ENCODE measurements at places on chromosomes 1 and 21.

DNA sequence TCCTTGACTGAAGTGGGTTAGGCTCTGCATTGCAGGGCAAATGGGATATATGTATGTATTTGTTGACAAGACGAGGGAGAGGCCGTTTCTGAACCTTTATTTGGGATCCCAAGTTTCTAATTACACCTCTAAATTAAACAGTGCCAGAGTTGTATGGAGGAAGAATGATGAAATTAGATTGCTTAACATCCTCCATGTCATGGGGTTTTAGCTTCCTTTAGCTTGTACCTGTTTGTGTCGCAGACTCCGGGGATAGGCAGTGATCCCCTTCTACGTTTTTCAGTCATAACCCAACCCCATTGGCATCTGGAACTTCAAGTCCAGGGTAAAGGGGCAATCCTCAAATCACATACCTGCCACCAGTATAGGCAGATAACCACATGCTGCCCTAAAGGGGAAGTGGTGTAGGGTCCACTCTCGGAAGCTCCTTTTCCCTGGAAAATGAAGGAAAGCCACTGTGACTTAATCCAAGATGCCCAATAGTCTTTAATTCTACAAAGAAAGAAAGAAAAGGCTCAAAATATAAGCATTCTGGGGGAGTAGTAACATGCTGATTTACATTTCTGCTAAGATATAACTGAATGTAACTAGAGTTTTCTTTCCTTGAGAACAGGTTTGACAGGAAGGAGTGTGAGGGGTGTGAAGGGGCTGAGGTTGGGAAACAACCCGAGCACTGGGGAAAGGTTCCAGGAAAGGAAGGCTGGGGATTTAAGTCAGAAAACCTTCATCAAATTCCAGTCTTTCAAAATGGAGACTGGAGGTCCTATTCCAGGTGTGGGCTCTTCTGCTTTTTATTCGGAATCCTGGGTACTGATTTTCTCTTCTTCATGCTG is 77.6 kb downstream of the RGL1 start:
- DNase-seq = no peak

GRCh38 chr1:16612332-16613172 is 812 bp downstream of the NBPF1 start:
- DNase-seq = no peak

- no peak for DNase-seq
These were observed 3.6 kb upstream of the PRDM16 start for GRCh38 chr1:3065396-3065795.

DNA sequence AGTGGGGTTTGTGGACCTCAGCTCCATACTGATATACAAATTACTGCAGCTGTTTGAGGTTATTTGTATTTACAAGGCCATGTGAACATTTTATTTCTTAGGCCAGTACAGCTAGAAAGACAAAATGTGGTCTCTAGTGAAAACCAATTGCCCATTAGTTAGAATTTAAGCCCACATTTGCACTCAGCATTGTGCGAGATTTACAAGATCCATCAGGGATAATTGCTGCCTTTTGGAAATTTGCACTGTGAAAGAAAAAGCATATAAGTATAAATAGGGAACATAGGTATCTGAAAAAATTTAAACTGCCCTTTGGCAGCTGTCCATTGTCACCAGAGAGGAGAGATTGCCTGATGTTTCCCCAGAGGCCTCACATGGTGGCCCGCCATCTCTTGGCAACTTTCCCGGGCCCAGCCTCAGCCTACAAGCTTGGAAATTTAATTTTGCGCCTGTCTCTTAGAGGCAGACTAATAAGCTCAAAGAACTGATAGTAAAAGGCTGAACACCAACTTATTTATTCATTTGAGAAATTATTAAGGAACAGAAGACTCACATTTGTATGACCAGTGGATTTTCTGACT is 120.7 kb downstream of the MAP3K21 start:
- DNase-seq = no peak

- no peak for DNase-seq
These were observed 62.3 kb downstream of the EIF4G3 start for GRCh38 chr1:21114431-21114830.

DNA sequence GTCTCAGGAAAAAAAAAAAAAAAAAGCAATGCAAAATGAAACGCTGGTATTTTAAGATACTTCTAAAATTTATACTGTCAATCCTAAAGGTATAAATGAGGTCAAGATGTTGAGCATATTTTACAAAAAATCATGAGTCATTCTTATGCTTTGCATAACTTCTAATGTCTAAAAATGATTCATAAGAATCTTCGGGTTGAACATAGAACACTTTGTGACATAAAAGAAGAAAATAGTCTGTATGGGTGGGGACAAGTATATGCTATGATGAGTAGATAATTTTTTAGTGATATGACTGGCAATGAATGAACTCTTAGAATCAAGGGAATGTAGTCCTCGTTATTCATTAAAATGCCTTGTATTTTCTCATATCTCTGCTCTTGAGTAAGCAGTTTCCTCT is 416.9 kb upstream of the USP24 start:
- DNase-seq = no peak

DNA sequence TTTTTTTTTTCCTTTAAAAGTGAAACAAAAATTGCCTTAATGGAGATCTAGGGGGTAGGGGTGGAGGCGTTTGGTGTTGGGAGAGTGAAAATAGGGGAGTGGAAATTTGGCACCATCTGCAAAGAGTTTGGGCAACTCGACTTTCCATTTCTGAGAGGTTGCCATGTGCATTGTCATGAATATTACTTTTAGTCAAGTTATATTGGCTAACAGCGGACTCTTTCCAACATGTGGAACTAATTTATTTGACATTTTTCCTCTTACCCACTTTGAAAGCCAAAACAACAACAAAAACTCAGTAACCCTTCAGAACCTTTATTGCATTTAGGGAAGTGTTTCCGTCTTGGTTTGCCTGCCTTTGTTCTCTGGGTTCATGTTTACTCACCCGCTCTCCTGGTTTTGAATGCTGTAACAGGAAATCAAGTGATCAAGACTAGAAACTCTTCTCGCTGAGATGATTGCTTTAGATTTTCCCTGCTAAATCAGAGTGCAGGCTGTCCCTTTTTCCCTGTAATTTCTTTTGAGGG is 70.4 kb downstream of the CACHD1 start:
- no peak for DNase-seq
